GM12878 (cell line): ENCODE measurements at places on chromosomes 5 and 9. TPM values are rescaled to one million over a fixed set of nuclear protein-coding genes. Genes with fewer than 3 reads are reported as not detected.
A peak's percentile ranks its signal among the peaks of the same experiment; 100 is the strongest.

GRCh38 chr9:27460226-27461023 lies 63.7 kb upstream of the IFNK start:
- H3K36me3 ChIP-seq, result no peaks in the 10 kb centered on the region
- peaks cover 12% of the 10 kb centered on the region; the same call in 1 of the 2 replicates for H3K4me1 ChIP-seq
- no peak overlapping the region for H3K27ac ChIP-seq
- H3K27me3 ChIP-seq, result no peaks in the 10 kb centered on the region

The ABO gene
- not detected in 2 replicates for total RNA-seq

GRCh38 chr5:14415024-14415697 lies 166.4 kb upstream of the OTULINL start:
- peaks cover 33% of the 10 kb centered on the region for H3K36me3 ChIP-seq
- H3K27ac ChIP-seq, result peak overlapping the region; percentile 91
- peak; percentile 53 for DNase-seq
- H3K4me3 ChIP-seq, result peak overlapping the region; percentile 32; the same call in 1 of the 2 replicates

The SLC45A2 gene
- total RNA-seq, result not detected in 2 replicates

The PDE8B gene
- 0.05 TPM in 1 of 2 replicates, not detected in the other for total RNA-seq

The GMCL2 gene
- not detected in 2 replicates for total RNA-seq

DNA sequence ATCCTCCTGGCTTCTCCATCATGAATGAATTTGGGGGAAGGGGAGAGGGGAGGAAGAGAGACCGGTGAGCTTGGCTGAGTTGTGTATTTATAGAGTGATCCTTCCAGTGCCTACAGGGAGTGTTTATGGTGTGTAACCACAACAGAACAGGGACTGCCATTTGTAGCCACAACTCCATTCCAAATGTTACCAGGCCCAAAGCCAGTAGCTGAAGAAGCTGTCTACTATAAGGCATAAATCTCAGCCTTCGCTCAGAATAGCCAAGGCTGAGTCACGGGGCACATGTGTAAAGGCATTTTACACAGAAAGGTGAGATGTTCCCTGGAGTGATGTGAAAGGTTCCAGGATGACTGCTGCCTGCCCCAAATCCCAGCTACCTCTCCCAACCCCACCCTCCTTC lies 2.5 kb downstream of the TMEM252 start:
- no peak overlapping the region for H3K27ac ChIP-seq
- no peak overlapping the region for H3K4me3 ChIP-seq
- DNase-seq, result no peak
- H3K27me3 ChIP-seq, result no peaks in the 10 kb centered on the region; the same call in 1 of the 2 replicates

GRCh38 chr9:76608575-76609273 lies 149.7 kb downstream of the GCNT1 start:
- no peak for DNase-seq
- no peak overlapping the region for H3K4me3 ChIP-seq
- H3K4me1 ChIP-seq, result peaks cover 10% of the 10 kb centered on the region
- H3K27ac ChIP-seq, result no peak overlapping the region
- no peaks in the 10 kb centered on the region for H3K27me3 ChIP-seq

GRCh38 chr5:66704790-66705425 lies 108.7 kb downstream of the MAST4 start:
- H3K27me3 ChIP-seq, result no peaks in the 10 kb centered on the region
- H3K27ac ChIP-seq, result no peak overlapping the region
- H3K36me3 ChIP-seq, result no peaks in the 10 kb centered on the region
- DNase-seq, result no peak

GRCh38 chr5:80343067-80343466 lies 23.3 kb downstream of the SPZ1 start:
- no peak for DNase-seq
- H3K27ac ChIP-seq, result no peak overlapping the region
- H3K4me3 ChIP-seq, result no peak overlapping the region
- no peaks in the 10 kb centered on the region for H3K36me3 ChIP-seq
- H3K27me3 ChIP-seq, result no peaks in the 10 kb centered on the region

GRCh38 chr5:72633649-72634048 lies 126.4 kb upstream of the ZNF366 start:
- no peaks in the 10 kb centered on the region for H3K36me3 ChIP-seq
- no peak overlapping the region for H3K4me3 ChIP-seq
- no peak overlapping the region for H3K27ac ChIP-seq

The NPDC1 gene
- total RNA-seq, result 0.64 and 1.5 TPM in 2 replicates

The ARL14EPL gene
- total RNA-seq, result not detected in 2 replicates

The NR4A3 gene
- 2.1 and 2.6 TPM in 2 replicates for total RNA-seq

The GFPT2 gene
- total RNA-seq, result 0.13 and 0.33 TPM in 2 replicates

- no peaks in the 10 kb centered on the region for H3K27me3 ChIP-seq
- H3K36me3 ChIP-seq, result no peaks in the 10 kb centered on the region
- H3K4me1 ChIP-seq, result no peaks in the 10 kb centered on the region
Measured at GRCh38 chr9:86413971-86414880, 60.0 kb upstream of the TUT7 start.

- no peaks in the 10 kb centered on the region for H3K27me3 ChIP-seq
- no peaks in the 10 kb centered on the region for H3K4me1 ChIP-seq
- H3K36me3 ChIP-seq, result no peaks in the 10 kb centered on the region; the same call in 1 of the 2 replicates
- H3K27ac ChIP-seq, result no peak overlapping the region
- no peak for DNase-seq
Measured at GRCh38 chr9:137391411-137391754, 31.6 kb downstream of the EXD3 start.

The TAF11L10 gene
- not detected in 2 replicates for total RNA-seq

DNA sequence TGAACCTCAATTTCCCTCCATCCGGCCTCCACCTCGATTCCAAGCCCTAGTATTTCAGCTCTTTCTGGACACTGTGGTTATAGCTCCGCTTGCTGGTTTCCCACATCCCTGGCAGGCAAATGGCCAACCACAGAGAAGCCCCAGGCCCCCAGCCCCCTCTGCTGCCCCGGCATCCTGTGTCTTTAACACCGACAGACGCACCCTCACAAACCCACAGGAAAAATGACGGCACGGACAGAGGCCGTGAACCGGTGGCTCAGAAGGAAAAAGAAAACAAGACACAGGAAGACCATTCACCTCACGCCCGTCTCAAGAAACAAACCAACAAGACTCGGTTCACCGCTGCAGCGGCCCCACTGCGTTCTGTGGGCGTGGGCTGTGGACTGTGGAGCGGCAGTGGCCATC lies 1.5 kb upstream of the CLIC3 start:
- no peak for DNase-seq
- peaks cover 10% of the 10 kb centered on the region; the same call in 1 of the 2 replicates for H3K27me3 ChIP-seq
- H3K4me3 ChIP-seq, result no peak overlapping the region
- H3K4me1 ChIP-seq, result peaks cover 42% of the 10 kb centered on the region

GRCh38 chr5:75048457-75048953 lies 3.9 kb downstream of the GCNT4 start:
- DNase-seq, result peak; percentile 57
- H3K4me1 ChIP-seq, result peaks cover 14% of the 10 kb centered on the region
- no peaks in the 10 kb centered on the region for H3K36me3 ChIP-seq
- H3K27me3 ChIP-seq, result peaks cover 5% of the 10 kb centered on the region
- H3K27ac ChIP-seq, result no peak overlapping the region

- DNase-seq, result no peak
- H3K27me3 ChIP-seq, result no peaks in the 10 kb centered on the region
- no peaks in the 10 kb centered on the region for H3K36me3 ChIP-seq
- H3K4me3 ChIP-seq, result no peak overlapping the region
Measured at GRCh38 chr5:133381041-133381440, 231.3 kb downstream of the FSTL4 start.

DNA sequence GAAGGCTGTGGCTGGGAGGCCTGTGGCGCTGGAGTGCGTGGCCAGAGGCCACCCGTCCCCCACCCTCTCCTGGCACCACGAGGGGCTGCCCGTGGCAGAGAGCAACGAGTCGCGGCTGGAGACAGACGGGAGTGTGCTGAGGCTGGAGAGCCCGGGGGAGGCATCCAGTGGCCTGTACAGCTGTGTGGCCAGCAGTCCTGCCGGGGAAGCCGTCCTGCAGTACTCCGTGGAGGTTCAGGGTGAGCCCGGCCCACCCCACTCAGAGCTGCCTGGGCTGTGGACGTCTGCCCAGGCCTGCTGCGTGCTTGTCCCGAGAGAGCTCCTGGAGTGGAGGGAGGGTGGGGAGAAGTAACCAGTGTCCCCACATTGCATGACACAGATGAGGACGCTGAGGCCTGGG lies 89.2 kb downstream of the HMCN2 start:
- H3K27me3 ChIP-seq, result no peaks in the 10 kb centered on the region
- H3K27ac ChIP-seq, result no peak overlapping the region
- H3K4me3 ChIP-seq, result no peak overlapping the region

The PCDHA11 gene
- total RNA-seq, result 0.05 TPM in 1 of 2 replicates, not detected in the other

- H3K27me3 ChIP-seq, result no peaks in the 10 kb centered on the region
- H3K4me3 ChIP-seq, result no peak overlapping the region
- H3K27ac ChIP-seq, result no peak overlapping the region
- H3K4me1 ChIP-seq, result no peaks in the 10 kb centered on the region
- no peaks in the 10 kb centered on the region for H3K36me3 ChIP-seq
Measured at GRCh38 chr9:29044959-29045358, 1471.7 kb upstream of the C9orf72 start.

- no peaks in the 10 kb centered on the region for H3K27me3 ChIP-seq
- DNase-seq, result no peak
- no peak overlapping the region for H3K4me3 ChIP-seq
- H3K36me3 ChIP-seq, result no peaks in the 10 kb centered on the region
Measured at GRCh38 chr5:51039424-51040329, 343.6 kb upstream of the ISL1 start.

- no peaks in the 10 kb centered on the region for H3K27me3 ChIP-seq
- no peak overlapping the region for H3K4me3 ChIP-seq
- H3K36me3 ChIP-seq, result no peaks in the 10 kb centered on the region
- no peak for DNase-seq
- no peaks in the 10 kb centered on the region for H3K4me1 ChIP-seq
Measured at GRCh38 chr5:136337788-136338187, 27.6 kb downstream of the TRPC7 start.

GRCh38 chr9:23933348-23933747 lies 107.3 kb upstream of the ELAVL2 start:
- H3K4me1 ChIP-seq, result no peaks in the 10 kb centered on the region
- no peaks in the 10 kb centered on the region for H3K27me3 ChIP-seq
- DNase-seq, result no peak
- no peak overlapping the region for H3K4me3 ChIP-seq
- H3K36me3 ChIP-seq, result no peaks in the 10 kb centered on the region
- no peak overlapping the region for H3K27ac ChIP-seq

The ROPN1L gene
- 0.38 TPM in 1 of 2 replicates, not detected in the other for total RNA-seq

DNA sequence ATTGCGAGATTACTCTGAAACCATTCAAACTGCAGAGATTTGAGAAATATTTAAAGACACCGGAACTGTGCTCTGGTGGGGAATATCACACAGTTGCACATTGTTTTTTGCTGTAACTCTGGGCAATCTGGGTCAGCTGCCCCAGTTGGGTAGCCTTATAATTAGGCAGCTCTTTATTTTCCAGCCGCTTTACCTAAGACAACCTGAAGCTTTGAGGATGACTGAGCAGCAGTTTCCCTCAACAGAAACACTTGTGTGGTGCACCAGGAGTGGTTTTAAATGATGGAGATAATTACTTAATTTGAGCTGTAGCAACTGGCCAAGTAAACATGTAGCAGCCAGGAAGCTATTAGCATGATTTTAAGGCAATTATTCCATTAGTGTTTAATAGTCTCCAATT lies 2.9 kb downstream of the PLCXD3 start:
- no peak overlapping the region for H3K27ac ChIP-seq
- no peak overlapping the region for H3K4me3 ChIP-seq
- H3K36me3 ChIP-seq, result no peaks in the 10 kb centered on the region
- DNase-seq, result no peak
- H3K4me1 ChIP-seq, result no peaks in the 10 kb centered on the region

DNA sequence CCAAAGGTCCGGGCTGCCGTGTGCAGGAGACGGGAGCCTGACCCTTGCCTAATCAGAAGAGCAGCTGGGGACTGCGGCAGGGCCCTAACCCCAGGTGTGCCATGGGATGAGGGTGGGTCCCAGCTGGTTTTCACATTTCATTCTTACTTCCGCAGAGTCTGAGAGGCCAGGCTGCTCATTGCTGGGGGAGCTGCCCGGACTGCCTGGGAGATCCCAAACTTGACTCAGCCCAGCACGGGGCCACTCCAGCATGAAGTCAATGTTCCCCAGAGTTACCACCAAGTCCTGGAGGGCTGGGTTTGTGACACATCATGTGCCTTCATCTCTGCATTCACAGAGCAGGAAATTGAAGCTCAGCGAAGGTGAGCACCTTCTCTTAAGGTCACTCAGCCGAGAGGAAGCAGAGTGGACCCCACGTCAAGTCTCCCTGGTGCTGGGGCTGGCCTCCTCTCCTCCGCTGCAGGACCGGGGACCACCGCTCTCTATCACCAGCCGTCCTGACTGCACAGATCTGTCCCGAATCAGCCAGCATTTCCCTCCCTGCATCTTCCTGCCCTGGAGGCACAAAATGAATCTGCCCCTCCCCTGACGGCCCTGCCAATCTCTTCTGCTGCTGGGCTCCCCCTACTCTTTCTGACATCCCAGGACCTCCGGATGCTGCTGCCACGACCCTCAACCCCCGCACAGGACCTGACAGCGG lies 54.6 kb upstream of the PHYKPL start:
- H3K27ac ChIP-seq, result no peak overlapping the region
- no peaks in the 10 kb centered on the region for H3K4me1 ChIP-seq
- H3K4me3 ChIP-seq, result no peak overlapping the region
- no peaks in the 10 kb centered on the region; the same call in 1 of the 2 replicates for H3K27me3 ChIP-seq

DNA sequence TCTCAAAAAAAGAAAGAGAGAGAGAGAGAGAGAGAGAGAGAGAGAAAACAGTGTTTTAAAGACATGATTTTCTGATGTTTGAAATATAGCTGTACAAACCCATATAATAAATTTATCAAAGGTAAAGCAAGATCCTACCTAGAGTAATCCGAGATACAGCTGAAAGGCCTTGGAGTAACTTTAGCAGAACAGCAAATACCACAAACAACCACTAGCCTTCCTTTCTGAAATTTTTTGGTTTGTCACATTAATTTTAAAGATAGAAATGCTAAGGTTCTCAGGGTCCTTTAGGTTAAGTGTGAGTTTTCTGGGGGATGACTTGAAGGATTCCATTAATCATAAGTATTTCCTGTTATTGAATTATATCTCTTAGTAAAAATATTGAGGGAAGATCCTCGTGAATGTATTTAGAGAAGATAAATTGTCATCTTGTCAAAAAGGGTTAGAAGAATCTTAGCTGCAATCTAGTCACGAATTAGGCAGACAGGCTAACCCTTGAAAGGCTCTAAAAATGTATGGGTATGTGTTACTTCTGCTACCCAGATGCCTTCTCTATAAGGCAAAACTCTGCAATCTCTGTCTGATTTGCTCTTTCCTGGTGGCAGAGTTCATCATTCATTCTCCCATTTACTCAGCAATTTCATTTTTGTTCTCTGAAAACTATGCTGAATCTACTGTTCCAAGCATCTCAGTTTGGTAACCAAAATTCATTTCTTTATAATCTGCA lies 27.3 kb downstream of the F2RL2 start:
- DNase-seq, result no peak
- no peaks in the 10 kb centered on the region for H3K4me1 ChIP-seq
- no peak overlapping the region for H3K27ac ChIP-seq

The IL5 gene
- total RNA-seq, result not detected in 2 replicates
